Activated CD4-positive, alpha-beta T cell treated with anti-CD3 and anti-CD28 coated beads, Interleukin-2, amount 50 U/mL, for 1 hour (primary cell): ENCODE measurements at places on chromosomes 7 and 10.
A peak's percentile ranks its signal among the peaks of the same experiment; 100 is the strongest.

- DNase-seq = no peak
These were observed 34.1 kb downstream of the DNAJB9 start for GRCh38 chr7:108603656-108604306.

GRCh38 chr10:98309366-98310355 lies 41.7 kb upstream of the LOXL4 start:
- no peak for DNase-seq

DNA sequence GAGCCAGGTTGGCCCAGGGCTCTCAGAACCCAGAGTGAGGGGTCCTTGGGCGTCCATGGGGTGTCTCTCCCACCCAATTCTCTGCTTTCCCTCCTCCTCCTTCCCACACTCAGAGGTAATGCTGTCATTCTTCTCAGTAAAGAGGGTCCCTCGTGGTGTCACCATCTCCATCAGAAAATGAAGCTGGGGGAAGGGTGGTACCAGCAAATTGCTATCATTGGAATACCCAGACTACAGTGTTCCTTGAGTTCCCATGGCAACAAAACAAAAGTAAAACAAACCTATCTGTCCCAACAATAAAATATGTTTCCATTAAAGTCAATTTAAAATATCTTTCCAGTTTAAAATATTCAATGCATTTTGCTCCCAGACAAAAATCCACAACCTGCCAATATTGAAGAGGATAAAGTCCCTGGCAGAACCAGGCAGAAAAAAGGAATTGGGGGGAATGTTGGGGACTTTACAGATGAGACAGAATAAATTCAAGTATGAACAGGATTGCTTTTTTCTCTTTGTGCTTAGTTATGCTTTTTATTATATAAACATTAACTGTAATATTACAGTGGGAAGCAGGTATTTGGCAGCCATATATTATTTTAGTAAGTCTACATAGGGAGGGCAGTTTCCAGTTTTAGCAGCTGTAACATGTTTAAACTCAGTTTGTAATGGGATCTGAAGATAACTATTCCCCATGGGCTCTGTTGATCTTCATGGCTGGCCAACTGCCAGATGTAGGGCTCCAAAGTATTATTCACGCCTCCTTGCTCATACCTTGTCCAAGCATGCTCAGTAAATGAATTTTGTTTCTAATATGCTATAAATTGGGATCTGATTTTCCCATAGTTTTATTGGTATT lies 182.1 kb downstream of the ARID5B start:
- no peak for DNase-seq

GRCh38 chr7:104950754-104951153 lies 63.3 kb upstream of the KMT2E start:
- DNase-seq = no peak

DNA sequence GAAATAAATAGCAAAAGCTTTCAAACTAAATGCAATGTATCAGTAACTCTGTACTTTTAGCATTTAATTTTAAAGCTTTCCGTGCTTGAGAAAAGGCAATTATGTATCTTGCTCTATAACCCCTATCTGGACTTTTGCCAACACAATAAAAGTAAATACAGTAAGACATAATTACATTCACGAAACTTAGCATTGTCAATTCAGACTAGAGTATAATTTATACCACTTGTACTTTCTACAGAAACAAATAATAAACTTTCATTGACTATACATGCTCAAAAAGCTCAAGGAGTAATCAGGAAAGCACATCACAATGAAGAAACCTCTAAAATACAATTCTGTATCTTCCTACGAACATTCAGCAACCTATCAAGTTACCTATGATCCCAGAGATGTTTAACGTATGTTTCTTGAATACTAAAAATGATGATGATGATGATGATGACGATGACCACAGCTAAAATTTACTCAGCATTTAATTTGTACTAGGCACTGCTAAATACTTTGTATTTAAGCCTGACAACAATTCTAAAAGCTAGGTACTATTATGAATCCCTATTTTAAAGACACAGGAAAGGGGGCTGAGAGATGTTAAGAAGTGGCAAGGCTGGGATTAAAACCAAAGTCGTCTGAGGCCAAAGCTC lies 44.9 kb downstream of the MINDY3 start:
- DNase-seq = no peak

GRCh38 chr7:18408461-18408860 lies 87.1 kb upstream of the HDAC9 start:
- DNase-seq = no peak

- DNase-seq = no peak
These were observed 8.8 kb downstream of the TMEM120A start for GRCh38 chr7:75985518-75986146.

DNA sequence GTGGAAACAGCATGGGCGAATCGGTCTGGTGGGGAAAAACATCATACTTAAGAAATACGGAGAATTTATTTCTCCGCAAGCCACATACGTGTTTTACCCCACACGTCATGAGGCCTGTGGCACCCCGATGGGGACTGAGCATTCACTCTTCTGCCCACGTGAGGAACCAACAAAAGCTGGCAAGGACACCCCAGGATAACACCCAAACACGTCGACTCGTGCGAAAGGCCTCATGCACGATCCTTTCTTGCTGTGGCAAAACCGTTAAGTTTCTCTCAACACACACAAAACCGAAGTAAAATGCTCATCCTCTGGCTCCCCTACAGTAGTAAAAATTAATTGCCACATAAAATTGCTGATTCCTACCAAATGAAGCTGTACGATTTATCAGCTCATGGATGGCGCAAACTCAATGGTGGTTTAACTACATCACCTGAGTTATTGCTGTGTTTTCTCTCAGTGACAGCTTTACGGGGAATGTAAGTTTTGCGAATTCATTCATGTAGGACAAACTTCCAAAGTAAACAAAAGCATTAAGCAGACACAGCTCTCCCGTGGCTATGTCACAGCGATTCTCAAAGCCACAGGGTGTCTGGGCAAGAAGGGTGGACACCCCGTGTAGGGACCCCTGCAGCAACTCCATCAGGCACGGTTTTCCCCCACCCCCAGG lies 97.0 kb downstream of the CTBP2 start:
- DNase-seq = no peak

DNA sequence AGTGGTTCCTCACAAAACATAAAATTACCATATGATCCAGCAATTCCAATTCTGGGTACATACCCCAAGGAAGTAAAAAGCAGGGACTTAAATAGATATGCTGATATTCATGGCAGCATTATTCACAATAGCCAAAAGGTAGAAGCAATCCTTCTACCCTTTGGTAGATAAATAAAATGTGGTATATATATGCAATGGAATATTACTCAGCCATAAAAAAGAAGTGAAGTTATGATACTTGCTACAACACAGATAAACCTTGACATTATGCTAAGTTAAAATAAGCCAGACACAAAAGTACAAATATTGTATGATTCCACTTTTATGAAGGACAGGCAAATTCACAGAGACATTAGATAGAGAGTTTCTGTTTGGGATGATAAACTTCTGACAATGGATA lies 13.3 kb downstream of the JMJD1C start:
- DNase-seq = no peak

DNA sequence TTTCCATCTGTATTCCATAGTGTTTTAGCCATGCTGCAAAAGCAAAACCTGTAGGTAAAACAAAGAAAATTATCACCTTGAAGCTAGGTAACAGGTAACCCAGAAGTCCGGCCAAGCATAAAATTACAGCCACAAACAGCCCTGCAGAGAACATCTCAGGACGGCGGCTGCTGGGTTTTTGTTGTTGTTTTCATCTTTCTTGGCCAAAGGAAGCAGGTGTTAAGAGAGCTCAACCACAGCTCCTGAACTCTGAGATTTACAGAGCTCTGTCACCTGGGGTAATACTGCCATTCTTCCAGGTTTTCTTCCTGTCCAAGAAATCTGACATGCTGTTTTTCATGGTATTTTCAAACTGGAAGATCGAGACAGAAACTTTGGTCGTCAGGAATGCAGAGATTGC lies 847 bp upstream of the SCIN start:
- DNase-seq = no peak

GRCh38 chr7:31899356-31899927 lies 170.8 kb downstream of the PDE1C start:
- DNase-seq = no peak

GRCh38 chr10:83166344-83166743 lies 973.0 kb upstream of the GHITM start:
- no peak for DNase-seq

DNA sequence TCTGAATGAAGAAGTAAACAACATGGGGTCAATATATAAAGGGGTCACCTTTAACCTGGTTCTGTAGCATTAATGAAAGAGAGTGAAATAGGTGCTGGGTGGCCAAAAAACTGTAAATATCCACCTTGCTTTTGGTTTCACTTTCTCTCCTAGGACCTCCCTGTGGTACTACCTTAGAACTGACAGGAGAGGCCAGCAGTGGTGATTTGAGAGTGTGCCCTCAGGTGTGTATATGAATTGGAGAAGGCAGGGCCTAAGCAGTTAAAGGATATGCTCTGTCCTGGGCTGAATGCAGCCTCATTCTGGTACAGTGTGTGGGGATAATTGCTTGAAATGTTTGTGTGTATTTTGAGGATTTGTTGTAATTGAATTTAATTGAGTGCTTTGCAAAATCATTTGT lies 62.0 kb downstream of the BBS9 start:
- no peak for DNase-seq

- DNase-seq = no peak
These were observed 195.0 kb upstream of the SVIL start for GRCh38 chr10:29829776-29830175.

GRCh38 chr7:15239801-15240200 lies 322.0 kb downstream of the AGMO start:
- no peak for DNase-seq

GRCh38 chr7:71131256-71132126 lies 453 bp upstream of the GALNT17 start:
- DNase-seq = no peak

- no peak for DNase-seq
These were observed 75.5 kb downstream of the LRMDA start for GRCh38 chr10:75506930-75507329.

DNA sequence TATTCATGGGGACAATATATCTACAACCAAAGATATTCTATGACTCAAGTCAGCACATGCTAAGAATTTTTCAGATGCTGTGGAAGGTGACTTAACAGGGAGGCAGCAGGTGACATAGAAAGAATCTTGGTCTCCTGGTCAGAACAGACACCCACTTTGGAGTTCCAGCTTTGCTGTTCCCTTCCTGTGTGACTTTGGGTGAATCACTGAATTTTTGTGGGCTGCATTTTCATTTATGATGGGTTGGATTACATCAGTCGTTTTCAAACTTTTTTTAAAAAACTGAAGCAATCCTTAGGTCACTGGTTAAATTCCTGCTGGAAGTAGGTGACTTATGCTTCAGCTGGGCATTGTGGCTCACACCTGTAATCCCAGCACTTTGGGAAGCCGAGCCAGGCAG lies 24.9 kb downstream of the RGR start:
- DNase-seq = no peak

DNA sequence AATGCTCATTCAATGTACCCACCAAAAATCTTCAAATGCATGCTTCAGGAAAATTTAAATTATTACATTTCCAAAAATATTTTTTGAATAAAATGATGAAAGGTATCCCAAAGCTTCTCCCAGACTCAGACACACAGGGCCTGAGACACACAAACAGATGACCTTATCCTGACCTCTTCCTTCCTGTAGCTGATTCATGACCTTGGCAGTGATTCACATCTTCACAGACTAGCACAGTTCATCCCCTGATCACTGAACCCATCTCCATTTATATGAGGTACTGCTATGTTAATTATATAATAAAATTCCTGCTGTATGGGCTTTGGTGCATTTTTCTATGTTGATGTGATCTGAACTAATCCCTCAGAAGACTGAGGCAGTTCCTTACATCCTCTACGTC lies 265.0 kb upstream of the GLI3 start:
- DNase-seq = no peak

- DNase-seq = no peak
These were observed 407.9 kb upstream of the SHH start for GRCh38 chr7:156220078-156220605.

DNA sequence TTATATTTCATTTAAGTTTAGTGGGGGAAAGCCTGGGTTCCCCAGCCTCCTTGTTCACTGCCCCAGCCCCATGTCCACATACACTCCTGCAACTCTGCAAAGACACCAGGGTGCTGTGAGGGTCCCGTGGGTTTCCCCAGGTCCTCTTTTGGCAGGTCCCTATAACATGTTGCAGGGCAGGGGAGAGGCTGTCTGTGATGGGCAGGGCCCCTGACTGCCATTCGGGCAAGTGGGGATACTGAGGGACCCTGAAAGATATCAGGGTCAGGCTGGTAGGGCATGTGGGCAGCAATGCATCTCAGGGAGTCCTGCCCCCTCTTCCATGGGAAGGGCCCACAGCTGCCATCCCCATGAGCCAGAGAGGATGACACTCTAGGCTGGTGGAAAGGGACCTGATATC lies 28.4 kb downstream of the RASGEF1A start:
- DNase-seq = no peak

GRCh38 chr7:158394936-158395335 lies 192.7 kb downstream of the PTPRN2 start:
- peak; percentile 24 for DNase-seq

GRCh38 chr7:32347244-32347828 lies 142.8 kb downstream of the LSM5 start:
- peak; percentile 6 for DNase-seq

GRCh38 chr7:118104812-118105441 lies 79.0 kb upstream of the LSM8 start:
- DNase-seq = no peak

- no peak for DNase-seq
These were observed 54.9 kb downstream of the AKAP9 start for GRCh38 chr7:91995391-91996105.

DNA sequence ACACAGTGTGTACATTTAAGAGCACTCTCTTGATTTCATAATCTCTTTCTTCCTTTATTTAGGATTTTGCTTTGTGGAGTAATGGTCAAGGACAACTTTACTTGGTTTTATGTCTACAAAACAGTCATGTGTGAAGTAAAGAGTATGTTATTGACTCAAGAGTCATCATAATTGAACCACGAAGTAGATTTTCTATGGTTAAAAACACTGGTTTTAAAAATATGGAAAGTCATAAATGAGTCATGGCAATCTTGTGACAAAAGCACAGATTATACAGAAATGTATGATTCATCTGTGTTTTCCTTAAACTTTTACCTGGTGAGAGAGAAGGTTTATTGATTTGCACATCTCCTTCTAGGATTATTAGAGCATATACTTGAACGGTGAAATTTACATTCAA lies 969.7 kb downstream of the GATA3 start:
- DNase-seq = no peak

DNA sequence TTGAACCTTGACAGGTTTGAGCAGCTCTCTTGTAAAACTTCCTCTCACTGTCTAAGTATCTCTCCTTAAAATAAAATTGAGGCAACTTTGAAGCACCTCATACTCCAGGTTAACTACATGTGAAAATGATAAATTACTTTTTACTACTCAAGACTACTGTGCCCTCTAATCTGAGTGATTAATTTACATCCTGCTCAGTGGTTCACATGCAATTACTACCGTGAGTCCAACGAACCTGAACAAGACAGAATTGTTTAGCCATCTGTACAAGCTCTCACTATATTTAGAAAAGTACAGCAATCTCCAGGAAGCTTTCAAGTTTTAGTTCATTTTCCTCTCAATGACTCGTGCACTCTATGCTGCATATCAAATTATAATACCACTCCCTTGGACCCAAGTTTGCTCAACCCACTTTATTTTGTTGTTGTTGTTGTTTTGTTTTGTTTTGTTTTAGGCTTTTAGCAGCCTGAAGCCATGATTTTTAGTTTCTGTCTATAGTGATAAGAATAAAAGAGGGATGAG lies 21.2 kb downstream of the PDE1C start:
- no peak for DNase-seq

- DNase-seq = no peak
These were observed 16.6 kb downstream of the BUD23 start for GRCh38 chr7:73700069-73700423.

GRCh38 chr7:55065079-55065478 lies 46.3 kb downstream of the EGFR start:
- DNase-seq = no peak
